CD4-positive, alpha-beta T cell treated with Interleukin-15 for 4 hours (primary cell): ENCODE measurements at places on chromosomes 11 and 22.

DNA sequence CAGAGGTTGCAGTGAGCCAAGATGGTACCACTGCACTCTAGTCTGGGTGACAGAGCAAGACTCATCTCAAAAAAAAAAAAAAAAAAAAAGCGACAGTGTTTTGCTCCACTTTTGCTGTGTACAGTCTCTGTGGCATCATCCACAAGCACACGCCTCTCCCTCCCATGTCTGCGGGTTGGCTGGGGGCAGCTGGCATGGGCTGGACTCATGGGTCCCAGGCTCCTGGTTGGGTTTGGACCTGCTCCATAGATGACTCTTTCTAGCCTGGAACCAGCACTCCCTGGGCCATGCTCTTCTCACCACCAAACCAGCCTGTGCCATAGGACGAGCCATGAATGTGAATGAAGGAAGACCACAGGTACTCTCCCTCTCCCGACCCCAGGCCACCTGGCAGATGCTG lies 7.9 kb upstream of the WNT11 start:
- DNase-seq, result no peak

DNA sequence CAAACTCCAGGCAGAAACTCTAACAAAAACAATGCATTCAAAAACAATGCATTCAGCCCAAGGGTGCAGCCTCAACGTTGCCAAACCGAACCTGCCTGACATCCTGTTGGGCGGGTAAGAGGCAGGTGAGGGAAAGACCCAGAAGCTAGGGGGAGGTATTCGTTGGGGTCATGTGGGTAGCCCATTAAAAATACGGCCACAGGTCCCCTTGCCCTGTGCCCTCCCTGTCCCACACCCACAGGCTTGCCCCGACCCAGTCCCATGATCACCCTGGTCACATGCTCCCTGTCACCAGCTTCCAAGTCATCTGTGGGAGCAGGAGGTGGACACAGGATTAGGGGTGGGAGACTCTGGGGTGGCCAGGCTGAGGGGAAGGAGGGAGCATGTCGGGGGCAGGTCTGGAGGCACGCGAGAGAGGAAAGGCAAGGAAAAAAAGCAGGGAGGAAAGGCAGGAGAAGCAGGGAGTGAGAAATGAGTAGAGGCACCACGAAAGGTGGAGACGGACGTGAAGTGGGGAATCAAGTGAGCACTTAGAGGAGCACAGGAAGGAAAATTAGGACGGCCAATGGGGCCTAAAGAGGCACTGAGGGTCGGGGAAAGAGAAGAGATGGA lies 683 bp downstream of the PLA2G6 start:
- DNase-seq, result peak; percentile 41

DNA sequence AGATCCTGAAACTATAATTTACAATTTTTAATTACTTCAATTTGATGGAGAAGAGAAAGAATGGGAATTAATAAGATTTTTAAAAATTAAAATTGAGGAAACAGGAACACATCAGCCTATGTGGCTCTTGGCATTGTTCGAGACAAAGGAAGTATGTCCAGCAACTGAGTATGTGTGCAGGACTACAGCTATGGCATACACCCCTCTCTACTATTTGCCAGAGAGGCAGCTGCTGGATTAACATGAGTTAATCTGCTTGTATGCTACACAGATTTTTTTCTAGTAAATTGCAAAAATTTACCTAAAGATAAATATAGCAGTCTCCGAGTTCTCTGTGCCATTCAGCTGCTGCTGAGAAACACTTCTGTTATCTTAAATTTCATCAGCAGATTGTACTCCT lies 70.6 kb downstream of the PHF21A start:
- DNase-seq, result no peak

- no peak for DNase-seq
These were observed 10.5 kb upstream of the CD3E start for GRCh38 chr11:118294053-118294452.

DNA sequence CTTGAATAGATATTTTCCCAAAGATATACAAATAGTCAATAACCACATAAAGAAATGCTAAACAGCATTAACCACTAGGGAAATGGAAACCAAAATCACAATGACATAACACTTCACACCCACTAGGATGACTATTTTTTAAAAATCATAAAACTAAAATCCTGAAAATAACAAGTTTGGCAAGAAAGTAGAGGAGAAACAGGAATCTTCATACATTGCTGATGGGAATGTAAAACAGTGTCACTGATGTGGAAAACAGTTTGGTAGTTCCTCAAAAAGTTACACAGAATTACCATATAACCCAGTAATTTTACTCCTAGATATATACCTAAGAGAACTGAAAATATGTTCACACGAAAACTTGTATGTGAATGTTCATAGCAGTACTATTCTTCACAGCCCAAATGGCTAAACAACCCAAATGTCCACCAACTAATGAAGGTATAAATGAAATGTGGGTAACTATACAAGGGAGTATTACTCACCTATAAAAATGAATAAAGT lies 12.5 kb downstream of the PICALM start:
- no peak for DNase-seq

- DNase-seq, result no peak
These were observed at the start of gene OR10A2 for GRCh38 chr11:6862961-6863360. OR10A2 (plus strand) TSS chr11:6863057; CDS start chr11:6869755, 6,698 bp downstream.

- no peak for DNase-seq
These were observed 17.0 kb downstream of the MGAT3 start for GRCh38 chr22:39473851-39474250.

DNA sequence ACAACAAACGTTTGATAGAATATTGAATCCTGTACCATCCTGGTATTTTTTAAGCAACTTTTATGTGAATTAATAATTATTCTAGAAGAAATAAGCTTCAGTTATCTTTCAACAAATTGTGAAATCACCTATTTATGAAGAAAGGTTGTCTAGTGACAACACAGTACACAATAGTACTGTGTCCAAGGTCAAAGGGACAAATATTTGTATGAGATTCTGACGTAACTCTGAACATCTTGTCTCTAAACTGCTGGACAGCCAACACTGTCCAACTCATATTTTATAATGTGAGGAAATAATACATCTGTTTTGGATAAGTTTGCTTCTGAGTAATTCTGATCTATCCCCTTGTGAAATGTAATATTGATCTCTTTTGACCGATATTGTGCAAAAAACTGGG lies 18.9 kb downstream of the CASP5 start:
- DNase-seq, result no peak

DNA sequence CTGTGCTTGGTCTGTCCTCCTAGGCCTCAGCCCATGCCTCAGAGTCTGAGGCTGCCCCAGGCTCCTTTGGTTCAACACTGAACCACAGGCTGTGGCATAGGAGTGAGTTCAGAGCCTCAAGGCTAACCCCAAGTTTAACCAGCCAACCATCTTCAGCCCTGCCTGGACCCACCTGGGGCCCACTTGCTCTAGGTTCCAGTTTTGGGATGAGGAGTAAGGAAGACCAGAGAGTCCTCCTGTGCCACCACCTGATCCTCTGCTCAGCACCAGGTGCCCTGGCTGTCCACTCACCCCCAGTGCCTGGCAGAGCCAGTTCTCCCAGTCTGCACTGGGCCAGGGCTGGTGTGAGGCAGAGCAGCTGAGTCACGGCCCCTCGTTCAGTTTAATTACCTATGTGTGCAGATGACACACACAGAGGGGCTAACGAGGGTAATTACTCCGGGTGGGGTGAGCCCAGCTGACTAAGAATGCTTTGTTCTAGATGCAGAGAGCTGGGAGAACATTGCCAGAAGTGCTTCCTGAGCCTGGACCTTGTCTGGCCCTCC lies 12.0 kb upstream of the TMPRSS13 start:
- no peak for DNase-seq

DNA sequence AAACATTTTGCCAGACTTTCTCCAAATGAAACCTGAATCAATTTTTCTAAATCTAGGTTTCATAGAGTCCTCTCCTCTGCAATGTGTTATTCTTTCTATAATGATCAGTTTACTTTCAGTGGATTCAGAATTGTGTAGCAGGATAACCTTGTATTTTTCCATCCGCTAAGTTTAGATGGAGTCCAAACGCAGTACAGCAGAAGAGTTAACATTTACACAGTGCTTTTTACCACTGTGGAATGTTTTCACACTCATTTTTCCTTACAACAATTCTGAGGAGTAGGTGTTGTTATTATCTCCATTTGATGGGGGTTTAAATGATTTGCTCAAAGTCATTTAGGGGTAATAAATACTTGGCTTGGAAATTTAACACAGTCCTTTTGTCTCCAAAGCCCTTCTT lies 9.6 kb downstream of the RAG1 start:
- no peak for DNase-seq

- DNase-seq, result no peak
These were observed 25.1 kb upstream of the FJX1 start for GRCh38 chr11:35593143-35593542.

- DNase-seq, result peak; percentile 79
These were observed 37.2 kb upstream of the ETS1 start for GRCh38 chr11:128624269-128625175.

DNA sequence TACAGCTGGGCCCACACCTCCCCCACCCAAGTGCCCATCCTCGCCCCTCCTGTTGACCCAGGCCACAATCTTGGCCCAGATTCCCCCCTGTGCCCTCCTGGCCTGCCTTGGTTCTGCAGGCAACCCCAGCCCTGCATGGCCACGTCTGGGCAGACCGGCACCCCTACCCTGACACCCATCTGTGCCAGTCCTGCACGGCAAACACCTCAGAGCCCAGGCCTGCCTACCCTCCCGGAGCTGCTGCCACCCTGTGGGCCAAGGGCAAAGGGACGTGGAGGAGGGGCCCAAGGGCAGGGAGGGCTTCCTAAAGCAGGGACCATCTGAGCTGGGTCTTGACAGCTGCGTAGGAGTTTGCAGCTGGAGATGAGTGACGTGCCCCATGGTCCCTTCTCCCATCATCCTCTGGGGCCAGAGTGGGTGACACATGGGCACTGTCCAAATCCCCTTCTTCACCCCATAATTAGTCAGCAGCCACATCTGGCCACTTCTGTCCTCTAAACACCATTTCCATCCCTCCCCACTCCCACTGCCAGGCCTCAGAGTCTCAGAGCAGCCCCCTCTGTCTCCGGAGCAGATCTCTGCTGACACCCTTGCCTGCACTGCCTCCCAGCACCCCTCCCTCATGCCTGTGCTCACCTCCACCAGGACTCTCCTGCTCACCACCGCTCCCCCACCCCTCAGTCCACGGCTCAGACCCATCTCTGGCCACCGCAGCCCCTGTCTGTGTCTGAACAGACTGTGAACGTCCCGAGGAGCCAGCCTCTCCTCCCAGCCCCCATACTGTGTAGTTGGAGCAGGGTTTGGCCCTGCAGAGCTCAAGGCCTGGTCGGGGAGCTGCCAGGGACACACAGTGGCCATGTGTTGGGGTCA lies 35.6 kb upstream of the PPARA start:
- DNase-seq, result no peak

GRCh38 chr11:73659961-73660360 lies 13.6 kb downstream of the PLEKHB1 start:
- DNase-seq, result no peak

- DNase-seq, result no peak
These were observed 7.2 kb downstream of the UPK3A start for GRCh38 chr22:45291931-45292290.

- DNase-seq, result no peak
These were observed 139.3 kb downstream of the CADM1 start for GRCh38 chr11:115364896-115365295.

DNA sequence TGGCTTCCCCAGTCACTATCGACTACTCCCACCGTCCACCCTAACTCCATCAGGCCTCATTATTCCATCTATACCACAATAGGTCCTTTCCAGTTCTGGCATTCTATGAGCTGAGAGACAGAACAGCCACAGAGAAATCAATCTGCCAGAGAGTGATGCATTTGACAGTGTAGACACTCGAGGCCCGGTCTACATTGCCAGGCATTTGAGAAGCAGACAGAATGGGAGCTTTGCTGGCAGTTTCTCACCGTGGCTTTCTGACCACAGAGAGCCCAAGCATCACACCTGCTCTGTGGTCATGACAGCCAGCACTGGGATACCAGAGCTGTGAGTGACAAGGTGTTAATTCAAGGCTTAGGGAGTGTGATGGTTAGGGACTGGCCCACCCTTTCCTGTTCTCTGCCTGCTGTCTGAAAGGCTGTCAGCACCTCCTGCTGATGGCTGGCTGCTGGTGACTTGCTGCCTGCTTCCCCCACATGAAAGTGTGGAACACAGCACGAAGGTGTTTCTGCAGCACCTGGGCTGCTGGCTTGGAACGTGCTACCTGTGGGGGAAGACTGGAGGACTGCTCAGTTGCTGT lies 137.8 kb downstream of the KIRREL3 start:
- no peak for DNase-seq

DNA sequence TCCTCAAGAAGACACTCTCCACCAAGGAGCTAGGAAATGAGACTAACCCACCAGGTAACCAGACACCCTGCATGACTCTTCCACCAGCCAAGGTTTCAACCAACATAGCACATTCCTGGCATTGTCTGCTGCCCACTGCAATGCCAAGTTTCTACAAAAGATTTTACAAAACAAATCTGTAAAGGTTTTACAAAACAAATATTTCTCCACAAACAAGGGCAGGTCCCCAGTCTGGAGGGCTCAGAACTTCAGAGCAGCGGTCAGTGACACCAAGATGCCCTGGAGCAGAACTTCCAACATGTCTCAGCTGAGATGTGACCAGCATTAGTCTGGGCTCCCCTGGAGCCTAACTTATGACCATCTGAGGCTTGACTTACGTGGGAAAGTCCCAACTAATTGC lies 14.0 kb downstream of the GALNT18 start:
- DNase-seq, result no peak

- DNase-seq, result no peak
These were observed 48.9 kb downstream of the CDPF1 start for GRCh38 chr22:46201059-46201757.

DNA sequence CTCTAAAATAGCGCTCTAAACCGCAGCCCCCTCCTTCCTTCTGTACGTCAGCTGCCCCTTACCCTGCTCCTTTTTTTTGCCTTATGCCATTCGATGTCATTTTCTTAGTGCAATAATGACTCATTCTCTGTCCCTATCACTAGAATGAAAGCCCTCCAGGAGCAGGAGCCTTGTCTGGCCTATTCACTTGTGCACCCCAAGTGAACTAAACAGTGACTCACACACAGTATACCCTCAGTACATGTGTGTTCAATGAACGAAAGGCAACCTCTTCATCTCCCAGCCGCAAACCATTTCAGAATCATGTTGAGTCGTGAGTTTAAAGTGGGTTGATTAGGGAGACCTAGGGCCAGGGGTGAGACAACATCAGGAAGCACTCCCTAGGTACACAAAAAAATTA lies 50.7 kb upstream of the SPATA19 start:
- DNase-seq, result no peak

- no peak for DNase-seq
These were observed 51.9 kb upstream of the USP47 start for GRCh38 chr11:11789735-11790369.

DNA sequence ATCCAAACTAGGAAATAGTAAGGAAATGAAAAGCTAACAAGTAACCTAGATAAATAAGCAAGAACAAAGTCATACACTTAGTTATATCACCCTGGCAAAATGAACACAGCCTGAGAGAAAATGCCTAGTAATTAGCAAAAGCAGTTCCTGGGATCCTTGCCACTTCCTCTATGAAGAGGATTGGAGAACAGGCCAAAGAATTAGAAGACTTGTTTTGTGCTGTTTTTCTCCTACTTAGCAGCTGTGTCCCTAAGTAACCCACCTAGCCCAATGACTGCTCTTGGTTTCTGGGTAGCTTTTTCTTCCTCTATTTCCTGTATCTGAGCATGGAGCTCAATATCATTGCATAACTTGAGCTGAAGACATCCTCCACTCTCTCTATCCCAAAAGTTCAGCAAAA lies 713.9 kb downstream of the ETS1 start:
- DNase-seq, result no peak
